HFF-Myc (cell line): ENCODE measurements at places on chromosomes 7 and 10.

DNA sequence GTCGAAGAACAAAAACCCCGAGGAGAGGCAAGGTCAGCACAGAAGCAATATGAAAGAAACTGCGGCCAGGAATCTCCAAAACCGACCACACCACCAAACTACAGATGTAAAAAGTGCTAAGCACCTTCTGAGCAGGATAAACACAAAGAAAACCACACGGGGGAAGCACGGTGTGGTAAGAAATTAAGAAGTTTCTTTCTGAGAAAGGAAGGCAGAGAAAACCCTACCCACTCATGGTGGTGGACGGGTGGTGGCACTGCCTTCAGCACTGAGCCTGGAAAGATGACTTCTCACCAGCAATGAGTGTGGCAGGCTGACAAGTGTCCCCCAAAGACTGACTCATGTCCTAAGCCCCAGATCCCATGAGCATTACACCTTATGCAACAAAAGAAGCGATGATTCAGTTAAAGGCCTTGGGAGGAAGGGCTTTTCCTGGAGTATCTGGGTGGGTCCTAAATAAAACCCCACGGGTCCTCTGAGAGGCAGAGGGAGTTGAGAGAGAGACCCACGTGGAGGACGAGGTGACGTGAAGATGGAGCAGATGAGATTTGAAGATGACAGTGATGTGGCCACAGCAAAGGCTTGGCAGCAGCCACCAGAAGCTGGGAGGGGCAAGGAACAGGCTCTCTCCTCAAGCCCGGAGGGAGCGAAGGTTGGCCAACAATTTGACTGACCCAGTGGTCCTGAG is 124.9 kb downstream of the DLG5 start:
- no peak for DNase-seq

- DNase-seq, result no peak
These were observed 74.2 kb downstream of the FAS start for GRCh38 chr10:89064748-89065147.

DNA sequence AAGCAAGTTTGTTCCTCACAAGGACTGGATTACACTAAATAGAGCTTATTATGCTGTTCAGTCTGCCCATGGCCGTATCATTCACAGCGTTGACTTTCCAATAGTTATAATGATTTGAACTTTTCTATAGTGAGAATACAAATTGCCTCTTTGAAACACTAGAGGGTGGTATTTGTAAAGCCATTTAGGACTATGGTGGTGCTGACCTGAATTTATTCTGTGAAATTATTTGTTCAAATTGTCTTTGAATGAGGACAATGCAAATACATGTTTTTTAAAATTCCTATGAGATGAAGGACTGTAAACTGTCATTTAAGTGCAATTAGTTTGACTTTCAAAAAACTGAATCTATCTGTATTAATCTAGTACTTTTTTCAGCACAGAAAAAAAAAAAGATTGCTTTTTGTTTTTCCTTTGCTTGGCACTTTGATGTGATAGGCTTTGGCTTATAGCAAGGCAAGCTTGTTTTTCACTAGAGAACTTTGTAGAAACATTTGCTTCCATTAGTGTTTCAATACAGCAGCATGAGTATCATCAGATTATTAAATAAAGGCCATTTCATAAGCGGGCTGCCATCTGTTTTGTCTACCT is 122.7 kb upstream of the TMEM229A start:
- no peak for DNase-seq

DNA sequence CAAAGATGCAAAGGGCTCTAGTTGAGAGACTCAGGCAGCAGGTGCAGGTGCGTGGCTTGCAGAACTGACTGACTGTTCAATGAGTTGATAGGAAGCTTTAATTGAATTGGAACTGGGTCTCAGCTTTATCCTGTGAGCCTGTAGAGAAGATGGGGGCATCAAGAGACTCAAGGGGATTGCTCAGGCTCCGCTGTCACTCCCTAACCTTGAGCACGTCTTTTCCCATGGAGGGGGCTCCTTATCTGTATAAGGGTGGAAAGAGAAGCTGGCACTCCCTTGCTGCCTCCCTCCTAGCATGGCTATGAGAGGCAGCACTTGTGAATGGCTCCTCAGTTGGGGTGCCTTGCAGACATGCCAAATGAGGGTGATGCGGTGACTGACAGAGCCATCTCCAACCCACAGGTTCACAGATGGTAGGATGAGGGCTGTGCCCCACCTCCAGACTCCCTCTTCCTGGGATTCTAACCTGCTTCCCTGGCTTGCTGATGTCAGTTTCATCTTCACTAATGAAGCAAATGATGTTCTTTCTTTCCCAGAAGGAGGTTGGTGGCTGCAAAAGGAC is 12.4 kb upstream of the PLEKHA1 start:
- DNase-seq, result no peak

GRCh38 chr10:45000752-45001380 is at the start of gene ZNF22:
ZNF22 (plus strand) TSS chr10:45000923; CDS start chr10:45003369, 2,446 bp downstream.
- DNase-seq, result no peak

DNA sequence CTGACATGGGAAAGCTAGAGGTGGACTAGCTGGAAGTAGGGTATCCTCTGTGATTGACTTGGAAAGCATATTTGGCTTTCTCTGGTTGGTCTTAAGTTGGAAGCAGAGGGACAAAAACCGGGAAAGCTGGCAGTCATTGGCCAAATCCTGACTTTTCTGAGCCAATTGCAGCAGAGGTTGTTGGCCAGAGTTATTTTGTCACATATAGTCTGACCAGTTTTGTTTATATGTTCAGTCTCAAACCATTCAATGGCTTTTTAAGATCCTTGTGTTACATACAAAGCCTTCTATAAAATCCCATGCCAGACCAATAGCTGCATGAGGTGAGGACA is 6.3 kb downstream of the CFAP69 start:
- no peak for DNase-seq

DNA sequence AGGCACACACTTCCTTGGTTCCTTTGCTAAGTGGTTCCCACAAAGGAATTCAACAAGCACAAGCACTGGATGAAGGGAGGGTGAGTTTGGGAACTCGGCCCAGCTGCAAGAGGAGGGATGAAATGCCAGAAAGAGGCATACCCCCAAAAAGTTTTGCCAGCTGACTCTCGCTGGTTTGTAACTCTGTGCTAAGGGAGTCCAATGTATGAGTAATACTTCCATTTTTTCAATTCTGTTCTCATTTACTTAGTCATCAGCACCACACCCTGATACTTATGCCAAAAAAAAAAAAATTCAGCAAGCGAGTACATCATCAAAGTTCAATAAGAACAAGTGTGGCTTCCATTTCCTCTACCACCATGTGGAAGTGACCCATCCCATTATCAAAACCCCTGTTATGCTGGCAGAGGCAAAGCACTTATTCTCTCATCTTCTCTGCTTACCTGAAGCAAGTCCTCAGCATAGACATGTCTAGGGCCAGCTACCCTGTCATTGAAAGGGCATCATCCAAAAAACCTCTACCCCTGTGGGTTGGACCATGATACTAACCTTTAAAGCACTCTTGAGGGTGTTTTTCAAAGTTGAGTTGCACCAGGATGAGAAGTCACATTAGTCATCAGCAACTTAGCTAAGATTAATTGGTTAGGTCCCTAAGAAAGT is 6.9 kb upstream of the HYCC1 start:
- peak; percentile 63 for DNase-seq

- no peak for DNase-seq
These were observed 9.4 kb upstream of the MNX1 start for GRCh38 chr7:157019718-157020451.

GRCh38 chr10:33164060-33164709 is 170.3 kb downstream of the NRP1 start:
- no peak for DNase-seq

GRCh38 chr7:121595758-121596696 is 199.9 kb upstream of the FAM3C start:
- DNase-seq, result peak; percentile 7

DNA sequence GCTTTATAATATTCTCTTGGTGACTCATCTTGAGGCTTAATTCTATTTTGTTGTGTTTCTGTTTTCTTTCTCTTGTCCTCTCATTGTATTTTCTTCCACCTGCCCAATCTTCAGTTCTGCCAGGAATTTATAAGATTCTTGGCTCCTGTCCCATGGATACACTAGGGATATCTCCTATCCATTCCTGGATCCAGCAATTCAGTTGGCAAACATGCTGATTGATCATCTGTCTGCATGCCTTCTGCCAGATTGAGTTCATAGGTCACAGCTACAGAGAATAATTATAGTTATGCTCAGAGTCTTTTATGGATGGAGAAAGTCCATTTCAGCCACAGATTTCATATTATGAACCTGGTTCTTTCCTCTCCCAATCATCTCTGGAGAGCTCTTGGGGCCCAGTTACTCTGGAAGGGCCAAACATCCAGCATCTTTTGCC is 140.4 kb upstream of the MAGI2 start:
- no peak for DNase-seq

GRCh38 chr10:54402576-54402975 is 398.5 kb downstream of the PCDH15 start:
- DNase-seq, result no peak

- no peak for DNase-seq
These were observed 617 bp upstream of the FOXI2 start for GRCh38 chr10:127736222-127736914.

DNA sequence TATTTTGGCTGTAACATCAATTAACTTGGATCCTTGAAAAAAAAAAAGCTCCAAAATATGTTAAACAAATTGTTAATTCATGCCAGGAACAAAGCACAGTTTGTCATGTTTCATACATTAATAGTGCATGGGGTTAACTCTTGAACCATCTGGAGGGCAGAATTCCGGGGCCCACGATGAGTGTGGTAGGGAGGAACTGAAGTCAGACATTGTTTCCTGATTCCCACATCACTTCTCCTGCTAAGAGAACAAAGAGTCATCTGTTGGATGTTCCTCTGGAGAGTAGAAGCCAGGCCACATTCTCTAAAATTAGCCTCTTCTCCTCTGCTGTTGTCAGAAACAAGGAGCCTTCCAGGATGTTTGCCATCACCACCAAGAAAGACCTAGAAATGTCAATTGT is 54.6 kb downstream of the TMEM178B start:
- DNase-seq, result no peak

GRCh38 chr10:43649185-43649523 is 473 bp upstream of the ZNF32 start:
- DNase-seq, result no peak
